Fibroblast of skin of abdomen (primary cell): ENCODE measurements at places on chromosomes 6 and 20.
A peak's percentile ranks its signal among the peaks of the same experiment; 100 is the strongest.

DNA sequence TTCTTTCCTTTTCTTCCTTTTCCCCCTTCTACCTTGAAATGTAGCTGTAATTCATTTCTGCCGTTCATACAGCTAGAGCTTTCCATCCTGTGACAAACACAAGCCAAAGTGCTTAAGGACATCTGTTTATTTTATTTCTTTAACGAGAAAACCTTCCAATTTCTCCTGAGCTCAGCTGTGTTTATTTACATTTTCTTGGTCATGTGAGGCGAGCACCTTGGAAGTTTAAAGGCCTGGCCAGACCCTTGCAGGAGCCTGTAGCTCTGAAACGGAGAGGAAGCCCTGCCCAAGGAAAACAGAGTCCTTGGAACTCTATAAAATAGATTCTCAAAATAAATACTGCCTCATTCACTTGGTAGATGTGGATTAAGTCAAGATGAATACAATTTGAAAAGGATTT lies 223.1 kb downstream of the EYA2 start:
- DNase-seq: no peak

- DNase-seq: no peak
Measured at GRCh38 chr6:137315081-137315480, 95.9 kb upstream of the IFNGR1 start.

DNA sequence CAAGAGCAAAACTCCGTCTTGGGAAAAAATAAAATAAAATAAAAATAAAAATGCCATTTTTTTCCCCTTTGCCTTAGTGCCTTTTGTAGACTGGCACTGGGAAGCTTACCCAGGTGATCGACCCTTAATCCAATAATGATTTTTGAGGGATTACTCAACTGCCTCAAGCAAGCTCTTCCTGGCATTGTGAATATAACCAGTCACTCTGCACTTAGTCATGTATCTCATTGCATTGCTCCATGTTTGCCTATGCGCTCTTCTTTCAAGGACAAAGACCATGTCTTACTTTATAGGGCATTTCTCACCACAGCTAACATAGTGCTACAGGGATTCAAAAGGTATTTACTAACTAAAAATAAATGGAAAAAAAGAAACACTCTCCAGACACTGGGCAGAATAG lies 13.0 kb downstream of the GFOD1 start:
- DNase-seq: no peak

DNA sequence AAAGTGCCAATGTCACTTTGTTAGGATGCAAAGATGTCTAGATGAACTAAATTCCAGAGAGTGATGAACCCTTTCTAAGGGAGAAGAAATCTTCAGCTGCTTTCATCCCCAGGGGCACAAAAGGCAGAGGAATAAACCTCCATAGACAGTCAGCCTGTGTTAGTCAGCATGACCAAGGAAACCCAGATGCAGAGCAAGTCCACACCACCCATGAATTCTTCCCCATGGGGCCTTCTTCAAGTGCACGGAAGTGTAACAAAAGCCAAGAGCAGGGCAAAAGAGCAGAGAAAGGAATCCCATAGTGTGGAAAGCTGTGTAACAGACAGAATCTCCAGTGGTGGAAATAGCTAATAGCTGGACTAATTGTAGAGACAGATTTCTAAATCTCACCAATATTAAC lies 50.0 kb downstream of the DCDC2 start:
- no peak for DNase-seq

GRCh38 chr20:2172305-2173175 lies 70.9 kb downstream of the STK35 start:
- peak; percentile 48 for DNase-seq

- DNase-seq: no peak
Measured at GRCh38 chr6:56624046-56624727, 18.5 kb downstream of the DST start.

DNA sequence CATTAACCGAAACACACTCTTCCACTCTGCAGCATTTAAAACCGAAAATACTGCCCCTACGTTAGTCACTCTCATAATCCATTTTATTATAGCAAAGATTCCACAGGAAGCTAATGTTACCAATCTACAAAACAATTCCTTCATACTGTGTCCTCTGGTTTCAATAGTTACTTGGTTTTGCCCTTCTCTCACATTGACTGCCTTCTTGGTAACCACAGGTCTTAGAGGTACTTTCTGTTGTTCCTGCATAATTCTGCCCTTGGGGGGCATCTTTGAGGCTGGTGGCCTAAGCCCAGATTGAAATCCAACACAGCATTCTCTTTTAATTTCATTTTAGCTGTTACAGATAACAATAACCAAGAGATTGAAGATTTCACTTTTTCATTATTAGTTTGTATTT lies 9.8 kb upstream of the DCBLD1 start:
- no peak for DNase-seq

DNA sequence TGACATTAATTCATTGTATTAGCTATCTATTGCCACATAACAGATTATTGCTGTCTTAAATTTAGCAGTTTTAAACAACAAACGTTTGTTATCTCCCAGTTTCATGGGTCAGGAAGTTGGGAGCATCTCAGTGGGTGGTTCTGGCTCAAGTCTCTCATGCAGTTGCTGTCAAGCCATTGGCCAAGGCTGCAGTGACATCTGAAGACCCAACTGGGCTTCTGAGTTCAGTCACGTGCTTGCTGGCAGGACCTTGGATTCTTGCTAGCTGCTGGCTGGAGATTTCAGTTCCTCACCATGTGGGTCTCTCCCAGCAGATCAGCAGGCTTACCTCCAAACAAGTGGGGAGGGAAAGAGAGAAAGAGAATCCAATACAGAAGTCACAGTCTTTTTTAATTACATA lies 152.6 kb upstream of the EXOC2 start:
- no peak for DNase-seq

DNA sequence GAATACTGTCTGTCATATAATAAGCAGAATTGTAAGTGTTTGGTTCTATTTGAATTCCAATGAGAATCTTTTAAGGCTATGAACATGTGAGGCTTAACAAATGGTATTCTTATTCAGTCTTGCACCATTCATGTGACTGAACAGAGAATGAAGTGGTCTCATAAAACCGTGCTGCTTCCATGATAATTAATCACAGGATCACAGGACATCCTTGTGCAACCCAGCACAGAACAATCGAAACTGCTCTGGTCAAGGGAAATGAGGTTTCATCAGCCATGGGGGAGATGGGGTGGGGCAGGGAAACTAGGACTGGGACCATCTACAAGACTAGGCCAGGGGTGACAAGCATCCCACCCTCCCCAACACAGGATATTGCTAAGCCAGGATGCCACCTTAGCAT lies 6.0 kb downstream of the PPIL6 start:
- DNase-seq: no peak

GRCh38 chr6:169964486-169965180 lies 213.2 kb downstream of the ERMARD start:
- DNase-seq: no peak

- no peak for DNase-seq
Measured at GRCh38 chr6:142543606-142544005, 241.8 kb downstream of the ADGRG6 start.

DNA sequence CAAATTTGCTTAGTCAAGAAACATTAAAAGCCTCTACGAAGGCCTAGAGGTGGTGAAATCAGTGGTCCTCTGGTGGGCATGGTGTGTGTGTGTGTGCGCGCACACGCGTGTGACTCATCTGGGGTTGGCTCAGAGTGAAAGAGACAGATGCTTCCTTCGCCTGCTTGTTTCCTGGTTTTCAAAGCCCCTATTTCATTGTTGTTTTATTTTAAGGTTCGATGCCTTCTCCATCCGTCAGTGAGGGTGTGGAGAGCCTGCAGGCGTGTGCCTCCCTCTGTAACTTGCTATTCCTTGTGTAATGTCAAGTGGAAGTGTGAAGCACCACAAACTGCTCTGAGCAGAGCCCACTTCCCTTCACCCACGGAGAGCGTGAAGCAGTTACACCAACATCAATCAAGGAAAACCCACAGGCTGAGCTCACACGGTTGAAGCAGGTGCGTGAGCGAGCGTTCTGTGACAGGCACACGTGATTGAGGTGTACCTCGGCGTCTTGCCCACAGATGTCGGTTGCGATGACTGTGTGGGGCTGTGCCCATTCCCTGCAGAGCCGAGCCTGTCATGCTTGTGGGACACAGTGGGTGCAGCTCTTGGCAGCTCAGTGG lies 233.9 kb downstream of the PRL start:
- no peak for DNase-seq

DNA sequence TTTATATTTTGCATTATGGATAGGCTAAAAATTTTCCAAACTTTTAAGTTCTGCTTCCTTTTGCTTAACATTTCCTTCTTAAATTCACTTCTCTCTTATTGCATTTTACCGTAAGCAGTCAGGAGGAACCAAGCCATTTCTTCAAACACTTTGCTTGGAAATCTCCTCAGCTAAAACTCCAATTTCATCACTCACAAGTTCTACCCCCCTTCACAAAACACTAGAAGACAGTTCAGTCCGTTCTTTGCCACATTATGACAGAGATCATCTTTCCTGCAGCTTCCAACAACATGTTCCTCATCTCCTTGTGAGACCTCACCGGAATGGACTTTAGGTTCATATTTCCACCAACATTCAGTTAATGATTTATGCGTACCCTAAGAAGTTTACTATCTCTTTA lies 79.2 kb upstream of the LY86 start:
- DNase-seq: no peak

DNA sequence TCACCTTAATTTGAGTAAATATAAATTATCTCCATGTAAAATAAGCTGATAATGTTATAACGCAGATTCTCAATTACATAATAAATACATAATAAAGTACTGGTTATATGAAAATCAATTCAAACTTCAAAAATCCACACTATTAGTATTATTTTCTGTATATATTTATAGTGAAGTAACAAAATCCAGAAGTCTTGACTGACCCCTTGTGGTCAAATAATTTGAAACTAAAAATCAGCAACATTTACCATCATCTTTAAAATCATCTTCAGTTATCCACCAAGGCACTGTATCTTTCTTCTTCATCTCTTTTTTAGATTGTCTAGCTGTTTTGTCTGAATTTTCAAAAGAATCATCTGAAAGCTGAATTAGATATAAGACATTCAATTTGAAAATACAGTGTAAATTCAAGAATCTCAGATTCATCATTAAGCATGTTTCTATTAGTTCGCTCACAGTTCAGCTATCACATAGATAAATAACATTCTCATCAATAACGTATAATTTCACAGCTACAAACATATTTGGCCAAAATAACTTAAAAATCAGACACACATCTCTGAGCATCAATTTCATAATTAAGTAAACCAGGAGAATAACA lies 6.5 kb downstream of the CEP162 start:
- peak; percentile 21 for DNase-seq

DNA sequence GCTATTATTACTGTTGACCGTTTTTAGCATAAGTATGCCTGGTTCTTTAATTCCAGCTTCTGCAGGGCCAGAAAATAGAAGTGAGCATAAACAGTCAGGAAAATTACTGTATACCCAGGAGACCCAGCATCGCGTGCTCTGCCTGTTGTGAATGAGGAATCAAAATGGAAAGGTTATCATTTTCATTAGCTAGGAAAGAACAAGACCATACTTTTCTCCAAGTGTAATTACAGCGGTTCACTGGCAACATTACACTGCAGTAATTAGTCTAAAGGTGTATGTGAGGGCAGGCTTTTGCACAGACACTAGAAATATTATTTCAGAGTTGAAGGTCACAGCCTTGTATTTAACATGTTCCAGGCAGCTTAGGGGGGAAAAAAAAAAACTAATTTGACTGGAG lies 403.8 kb upstream of the SOX4 start:
- DNase-seq: no peak

- no peak for DNase-seq
Measured at GRCh38 chr6:21507811-21508210, 85.7 kb upstream of the SOX4 start.

GRCh38 chr6:36824253-36824652 lies 15.0 kb downstream of the CPNE5 start:
- no peak for DNase-seq

GRCh38 chr20:3932277-3932676 lies 43.1 kb downstream of the PANK2 start:
- DNase-seq: no peak

- no peak for DNase-seq
Measured at GRCh38 chr6:20013066-20013861, 176.1 kb downstream of the ID4 start.

DNA sequence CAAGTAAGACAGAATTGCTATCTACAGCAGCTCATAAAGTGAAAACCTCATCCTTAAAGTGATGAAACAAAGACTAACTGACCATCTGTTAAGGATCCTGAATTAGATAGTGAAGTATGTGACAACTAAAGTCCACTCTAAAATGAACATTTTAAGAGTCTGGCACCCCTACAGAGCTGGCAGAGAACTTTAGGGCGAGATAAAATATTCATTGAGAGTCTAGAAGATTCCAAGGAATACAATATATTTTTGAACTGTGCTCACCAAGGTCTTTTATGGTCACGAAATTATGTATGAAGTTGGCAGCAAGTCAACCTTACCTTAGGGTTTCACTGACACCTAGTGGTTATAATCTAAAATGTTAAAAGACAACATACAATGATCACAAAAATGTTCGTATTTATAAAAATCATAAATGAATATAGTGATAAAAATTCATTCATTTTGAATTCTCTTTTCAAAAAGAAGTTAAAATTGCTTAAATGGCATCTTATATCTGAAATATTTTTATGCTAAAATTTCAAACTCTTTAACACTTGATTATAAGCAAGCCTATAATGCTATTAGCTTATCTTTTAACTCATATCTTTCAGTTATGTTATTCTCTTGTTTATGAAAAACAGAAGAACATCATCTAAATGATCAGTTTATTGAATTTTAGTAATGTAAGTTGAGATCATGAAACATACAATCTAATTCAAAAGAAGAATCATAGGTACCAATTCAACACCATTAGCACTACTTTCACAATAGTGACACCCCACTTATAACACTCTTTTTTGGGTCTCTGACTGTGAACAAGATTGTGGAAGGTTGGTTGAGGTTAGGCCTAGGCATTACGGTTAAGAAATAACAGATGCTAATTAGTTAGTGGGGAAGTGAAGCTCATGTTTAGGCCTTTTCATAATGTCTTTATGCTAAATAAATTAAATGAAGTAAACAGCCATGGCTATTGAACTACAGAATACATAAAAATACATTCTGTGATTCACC lies 27.5 kb downstream of the RSPH3 start:
- peak; percentile 57 for DNase-seq

GRCh38 chr6:12798326-12798725 lies 81.8 kb downstream of the PHACTR1 start:
- no peak for DNase-seq

DNA sequence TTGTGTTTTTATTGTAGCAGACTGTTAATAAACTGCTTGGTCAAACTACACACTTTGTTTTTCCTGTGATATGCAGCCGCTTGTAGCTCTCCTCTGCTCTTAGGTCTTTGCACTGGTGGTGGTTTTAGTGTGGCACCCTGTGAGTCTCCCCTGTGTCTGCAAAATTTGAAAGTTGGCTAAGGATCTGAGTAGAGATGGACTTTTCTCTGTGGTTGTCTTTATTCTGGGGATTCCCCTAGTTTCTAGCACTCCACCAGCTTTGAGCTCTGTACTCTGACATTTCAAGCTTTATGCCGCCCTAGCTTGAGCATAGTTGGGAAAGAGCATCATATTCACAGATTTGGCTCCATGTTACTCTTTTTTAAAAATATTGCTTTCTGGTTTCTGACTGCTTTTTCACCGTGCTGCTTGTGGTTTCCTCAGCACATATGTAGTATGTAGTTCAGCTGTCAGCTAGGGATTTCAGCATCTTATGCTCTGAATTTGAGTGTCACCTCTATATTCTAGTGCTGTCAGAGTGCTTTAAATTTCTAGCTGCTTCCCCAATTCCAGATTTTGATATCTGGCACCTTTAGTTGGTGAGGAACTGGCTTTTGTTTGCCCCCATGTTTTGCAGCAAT lies 25.4 kb downstream of the CDYL start:
- DNase-seq: no peak
